ENCODE measurements at places on chromosomes 5 and 9.
A peak's percentile ranks its signal among the peaks of the same experiment; 100 is the strongest.

- DNase-seq = no peak
Measured at GRCh38 chr5:123787136-123787535, 275.2 kb downstream of the CSNK1G3 start.

DNA sequence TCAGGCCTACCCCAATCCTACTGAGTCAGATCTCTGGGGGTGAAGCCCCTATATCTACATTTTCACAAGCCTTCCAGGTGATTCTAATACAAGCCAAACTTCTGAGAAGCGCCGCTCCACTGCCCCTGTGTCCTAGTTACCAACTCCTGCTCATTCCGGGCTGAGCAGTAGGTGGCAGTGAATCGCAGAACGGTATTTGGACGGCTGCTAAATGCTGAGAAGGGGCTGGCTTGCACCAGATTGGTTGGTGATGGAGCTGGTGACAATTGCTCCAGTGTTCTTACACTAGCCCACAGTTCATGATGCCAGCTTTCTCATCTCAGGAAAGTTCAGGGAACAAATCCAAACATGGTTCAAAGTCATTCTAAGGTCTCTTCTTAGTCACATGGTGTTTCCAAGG is 31.1 kb upstream of the FGF1 start:
- peak; percentile 63 for DNase-seq

- DNase-seq = no peak
Measured at GRCh38 chr5:142900927-142901326, 130.8 kb downstream of the ARHGAP26 start.

GRCh38 chr5:45609661-45610060 is 86.5 kb downstream of the HCN1 start:
- no peak for DNase-seq

GRCh38 chr5:10645146-10645545 is 81.3 kb downstream of the ANKRD33B start:
- no peak for DNase-seq

DNA sequence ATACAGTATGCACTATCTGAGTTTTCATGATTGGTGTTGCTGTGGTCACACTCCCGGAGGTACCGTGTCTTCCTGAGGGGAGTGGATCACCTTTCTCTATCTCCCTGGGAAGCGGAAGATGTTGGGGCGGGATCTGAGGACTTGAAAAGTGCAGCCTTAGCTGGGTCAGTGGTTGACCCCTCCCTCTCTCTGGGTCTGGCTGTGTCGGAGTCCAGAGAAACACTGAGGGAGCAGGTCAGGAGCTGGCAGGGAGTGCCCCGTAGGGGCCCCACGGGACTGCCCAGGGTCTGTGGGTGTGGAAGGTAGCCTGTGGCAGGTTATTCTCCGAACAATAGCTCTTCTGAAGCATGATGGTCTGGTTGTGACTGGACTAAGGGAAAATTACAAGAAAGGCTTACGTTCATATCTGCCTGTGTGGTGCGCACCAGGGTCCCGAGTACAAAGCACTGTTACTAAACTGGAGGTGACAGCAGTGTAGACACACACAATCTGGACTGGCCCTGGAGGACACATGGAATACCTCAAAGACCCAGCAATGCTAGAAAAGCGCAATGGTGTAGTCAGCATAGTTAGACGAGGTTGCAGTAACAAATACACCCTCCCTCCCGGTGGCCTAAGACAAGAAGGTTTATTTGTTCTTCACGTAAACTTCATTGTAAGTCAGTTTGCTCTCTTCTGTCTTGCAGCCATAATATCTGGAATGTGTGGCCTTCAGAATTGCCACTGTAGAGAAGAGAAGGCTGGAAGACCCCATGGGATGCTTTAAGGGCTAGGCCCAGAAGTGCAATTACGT is 9.4 kb upstream of the ZFP62 start:
- DNase-seq = no peak
